ENCODE measurements at places on chromosomes 11 and 22. TPM values are rescaled to one million over a fixed set of nuclear protein-coding genes. Genes with fewer than 3 reads are reported as not detected.

DNA sequence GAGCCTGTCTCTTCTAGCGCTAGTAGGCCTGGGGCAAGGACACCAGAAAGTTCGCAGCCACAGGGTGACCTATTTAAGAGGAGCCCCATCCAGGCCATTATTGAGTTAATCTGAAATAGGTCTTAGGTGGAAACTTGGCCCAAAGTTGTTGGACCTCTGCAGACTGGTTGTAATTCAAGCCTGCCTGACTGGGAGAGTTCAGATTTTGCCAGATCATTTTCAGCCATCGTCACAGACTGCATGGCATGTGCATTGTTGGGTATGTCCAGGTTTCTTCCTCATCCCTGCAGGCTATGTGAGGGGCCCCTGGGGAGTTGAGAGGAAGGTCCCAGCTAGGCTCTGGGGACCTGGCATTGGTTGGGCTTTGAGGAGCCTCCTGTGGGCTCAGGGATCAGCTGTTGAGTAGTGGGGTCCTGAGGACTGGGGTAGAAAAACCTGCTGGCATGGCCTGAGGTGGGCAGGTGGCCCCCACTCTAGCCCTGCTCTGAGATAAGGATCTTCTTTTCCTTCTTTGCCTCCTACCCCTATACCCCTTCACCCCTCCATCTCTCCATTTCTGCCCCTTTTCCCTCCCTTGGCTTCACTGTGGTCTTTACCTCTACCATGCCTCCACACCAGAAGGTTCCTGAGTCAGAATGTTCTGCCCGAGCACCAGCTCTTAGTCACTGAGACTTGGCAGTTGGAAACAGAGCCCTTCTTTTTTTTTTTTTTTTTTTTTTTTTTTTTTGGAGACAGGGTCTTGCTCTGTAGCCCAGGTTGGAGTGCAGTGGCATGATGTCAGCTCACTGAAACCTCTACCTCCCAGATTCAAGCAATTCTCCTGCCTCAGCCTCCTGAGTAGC lies 112.7 kb downstream of the MORC2 start:
- no peak for DNase-seq

DNA sequence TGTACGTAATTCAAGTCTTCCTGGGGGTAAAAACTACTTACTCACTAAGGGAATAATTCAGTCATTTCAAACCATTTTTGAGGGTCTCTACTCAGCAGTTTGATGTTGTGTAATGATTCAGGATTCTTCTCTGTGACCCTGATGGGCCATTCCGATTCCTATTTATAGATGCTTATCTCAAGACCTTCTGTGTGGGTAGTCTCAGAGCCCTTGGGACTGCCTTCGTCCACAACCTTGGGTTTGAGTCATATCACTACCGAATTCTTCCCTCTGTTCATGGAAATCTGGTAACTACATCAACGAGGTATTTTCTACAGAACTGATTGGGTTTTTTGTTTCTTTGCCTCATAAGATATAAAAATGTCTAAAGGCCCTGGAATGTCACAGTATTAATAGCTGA lies 14.3 kb upstream of the CBX6 start:
- DNase-seq = no peak

GRCh38 chr11:94762208-94762607 lies 5.9 kb upstream of the AMOTL1 start:
- DNase-seq = no peak

MS4A1 gene
- 0.14 TPM for polyA plus RNA-seq

GRCh38 chr22:39353346-39353745 lies 3.6 kb downstream of the SYNGR1 start:
- no peak for DNase-seq

ZP1 gene
- polyA plus RNA-seq = 1.5 TPM

DNA sequence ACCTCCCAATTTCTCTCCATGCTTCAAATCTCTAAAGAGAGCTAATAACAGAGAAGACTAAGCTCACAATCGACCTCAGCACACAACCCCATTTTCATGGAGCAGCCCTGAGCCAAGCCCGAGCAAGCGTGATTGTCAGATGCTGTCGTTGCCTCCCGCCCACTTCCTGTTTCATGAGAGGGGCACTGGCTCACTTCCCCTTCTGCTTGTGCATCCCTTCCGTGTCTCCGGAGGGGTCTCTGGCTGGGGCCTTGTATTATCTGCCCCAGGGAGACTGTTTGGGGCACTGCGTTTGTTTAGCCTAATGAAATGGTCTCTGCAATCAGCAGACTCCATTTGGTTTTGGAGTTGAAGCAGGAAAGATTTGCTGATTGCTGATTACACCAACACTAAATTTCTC lies 181.3 kb upstream of the SEZ6L start:
- no peak for DNase-seq

DNA sequence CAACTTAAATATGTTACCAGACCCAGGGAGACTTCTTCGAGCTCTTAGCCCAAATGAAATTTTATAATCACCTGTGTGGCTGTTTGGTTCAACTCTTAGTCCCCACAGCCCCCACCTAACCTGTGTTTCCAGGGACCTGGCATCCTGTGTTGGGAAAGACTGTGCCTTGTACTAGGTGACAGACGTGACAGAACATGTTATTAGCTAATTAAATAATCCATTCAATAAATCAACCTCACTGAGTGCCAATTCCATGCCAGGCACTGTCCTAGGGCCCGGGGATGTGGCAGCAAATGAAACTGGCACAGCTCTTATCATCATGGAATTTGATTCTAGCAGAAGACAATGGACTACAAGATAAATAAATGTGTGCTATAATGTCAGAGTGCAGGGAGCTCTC lies 431.9 kb downstream of the MIAT start:
- no peak for DNase-seq

RFPL1 gene
- polyA plus RNA-seq = not detected

DNA sequence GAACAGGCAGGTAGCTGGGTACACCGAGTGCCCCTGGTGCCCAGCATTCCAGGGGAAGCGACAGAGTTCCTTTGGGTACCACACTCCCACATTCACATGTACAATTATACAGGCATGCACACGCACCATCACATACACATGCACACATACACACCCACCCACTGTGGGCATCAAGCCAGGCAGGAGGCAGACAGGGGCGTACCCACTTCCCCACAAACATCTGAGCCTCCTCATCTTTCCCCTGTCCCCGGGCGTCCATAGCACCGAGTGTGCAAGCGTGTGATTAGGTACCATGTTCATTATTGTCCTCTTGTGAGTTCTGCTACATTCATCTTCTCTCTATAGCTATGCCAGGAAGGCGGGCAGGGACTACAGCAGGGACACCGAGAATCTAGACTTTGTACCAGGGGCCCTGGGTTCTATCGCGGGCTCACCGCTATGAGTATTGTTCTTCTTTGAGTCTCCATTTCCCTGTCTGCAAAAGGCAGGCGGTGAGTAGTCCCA lies 2.1 kb upstream of the CARD10 start:
- no peak for DNase-seq

GRCh38 chr22:39013942-39014722 lies at the start of gene APOBEC3C:
Gene APOBEC3C (plus strand): TSS chr22:39014257. CDS start chr22:39014363, 106 bp downstream.
- no peak for DNase-seq

DNA sequence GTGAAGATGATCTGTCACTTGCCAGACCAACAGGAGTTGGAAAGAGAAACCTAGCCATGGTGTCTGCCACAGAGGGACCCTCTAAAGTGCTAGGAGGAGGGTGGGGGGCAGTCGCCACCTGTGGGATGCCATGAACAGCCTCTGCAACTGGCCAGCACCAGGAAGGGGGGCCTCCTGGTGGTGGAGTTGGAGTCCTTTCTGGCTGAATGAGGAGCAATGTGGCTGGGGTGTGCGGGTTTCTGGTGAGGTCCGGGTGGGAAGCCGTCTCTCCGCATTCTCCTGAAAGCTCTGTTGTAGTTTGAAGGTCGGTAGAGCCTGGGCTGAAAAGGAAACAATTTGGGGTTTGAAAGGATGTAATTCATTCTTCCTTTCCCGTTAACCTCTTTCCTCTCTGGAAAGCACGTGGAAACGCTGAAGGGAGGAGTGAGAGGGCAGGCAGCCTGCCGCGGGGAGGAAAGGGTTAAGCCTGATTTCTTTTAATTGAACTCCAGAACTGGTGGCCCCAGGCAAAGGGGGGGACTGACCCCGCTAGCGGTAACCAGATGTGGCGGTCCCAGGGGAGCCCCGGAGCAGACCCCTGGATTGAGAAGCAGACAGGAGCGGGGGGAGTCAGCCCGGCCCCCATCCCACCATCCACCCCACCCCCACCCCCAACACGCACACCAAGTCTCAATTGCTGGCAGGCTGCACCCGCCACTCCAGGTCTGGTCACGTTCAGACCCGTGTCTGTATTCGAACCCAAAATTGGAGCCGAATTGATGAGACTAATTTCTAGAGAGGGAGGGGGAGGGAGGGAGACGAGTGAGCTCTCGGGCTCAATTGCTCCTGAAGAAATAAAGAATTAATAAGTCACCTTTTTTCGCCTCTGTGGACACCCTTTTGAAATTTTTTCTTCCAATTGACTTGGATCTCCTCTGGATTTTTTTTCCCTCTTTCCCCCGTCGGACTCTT lies 1.8 kb upstream of the FLI1 start:
- no peak for DNase-seq

DNA sequence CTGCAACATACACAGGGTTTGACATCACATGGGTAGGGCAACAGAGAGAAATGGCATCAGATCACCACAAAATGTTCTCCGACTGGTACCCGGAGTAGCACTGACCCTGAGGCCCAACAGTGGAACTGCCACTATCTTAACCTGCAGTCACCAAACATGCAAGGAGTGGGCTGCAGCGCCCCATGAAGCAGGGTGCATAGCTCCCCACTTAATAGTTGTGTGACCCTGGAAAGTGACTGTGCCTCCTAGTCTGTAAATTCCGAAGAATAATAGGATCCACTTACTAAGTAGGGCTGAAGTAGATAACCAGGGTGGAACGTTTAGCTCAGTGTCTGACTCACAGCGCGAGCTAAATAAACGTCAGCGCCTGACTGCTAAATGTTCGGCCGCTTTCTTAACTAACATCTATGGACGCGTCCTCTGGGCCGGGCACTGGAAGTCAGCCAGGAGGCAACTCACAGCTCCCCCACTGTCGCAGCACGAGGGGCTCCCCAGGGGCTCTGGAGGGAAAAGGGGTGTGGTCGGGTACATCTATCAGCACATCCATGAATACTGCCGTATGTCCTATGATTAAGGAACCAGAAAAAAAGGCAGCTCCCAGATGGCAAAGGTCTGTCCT lies 777 bp downstream of the LTO1 start:
- DNase-seq = no peak

- DNase-seq = no peak
These were observed 94.8 kb upstream of the SORL1-AS1 start for GRCh38 chr11:121547574-121547973.

GRCh38 chr11:132493801-132494200 lies 1038.5 kb downstream of the OPCML start:
- DNase-seq = no peak

DNA sequence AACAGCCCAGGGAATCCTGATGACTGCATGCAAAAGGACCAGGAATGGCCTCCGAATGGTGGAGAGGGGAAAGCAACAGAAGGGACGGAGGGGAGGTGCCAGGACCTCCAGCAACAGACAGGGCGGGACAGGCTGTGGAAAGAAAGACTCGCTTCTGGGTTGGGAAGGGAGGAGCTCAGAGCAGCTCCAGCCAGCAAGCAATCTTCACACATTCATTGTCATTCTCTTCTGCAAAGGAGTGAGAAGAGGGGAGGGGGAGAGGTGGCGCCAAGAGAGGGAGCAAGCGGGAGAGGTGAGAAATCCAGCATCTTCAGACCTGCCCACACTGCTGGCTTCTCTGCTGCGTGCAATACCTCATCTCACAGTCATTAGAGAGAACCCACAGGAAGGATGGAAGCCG lies 509.0 kb downstream of the BUD13 start:
- no peak for DNase-seq

- DNase-seq = peak; percentile 49
These were observed 129.5 kb downstream of the MICAL2 start for GRCh38 chr11:12239804-12240371.

DNA sequence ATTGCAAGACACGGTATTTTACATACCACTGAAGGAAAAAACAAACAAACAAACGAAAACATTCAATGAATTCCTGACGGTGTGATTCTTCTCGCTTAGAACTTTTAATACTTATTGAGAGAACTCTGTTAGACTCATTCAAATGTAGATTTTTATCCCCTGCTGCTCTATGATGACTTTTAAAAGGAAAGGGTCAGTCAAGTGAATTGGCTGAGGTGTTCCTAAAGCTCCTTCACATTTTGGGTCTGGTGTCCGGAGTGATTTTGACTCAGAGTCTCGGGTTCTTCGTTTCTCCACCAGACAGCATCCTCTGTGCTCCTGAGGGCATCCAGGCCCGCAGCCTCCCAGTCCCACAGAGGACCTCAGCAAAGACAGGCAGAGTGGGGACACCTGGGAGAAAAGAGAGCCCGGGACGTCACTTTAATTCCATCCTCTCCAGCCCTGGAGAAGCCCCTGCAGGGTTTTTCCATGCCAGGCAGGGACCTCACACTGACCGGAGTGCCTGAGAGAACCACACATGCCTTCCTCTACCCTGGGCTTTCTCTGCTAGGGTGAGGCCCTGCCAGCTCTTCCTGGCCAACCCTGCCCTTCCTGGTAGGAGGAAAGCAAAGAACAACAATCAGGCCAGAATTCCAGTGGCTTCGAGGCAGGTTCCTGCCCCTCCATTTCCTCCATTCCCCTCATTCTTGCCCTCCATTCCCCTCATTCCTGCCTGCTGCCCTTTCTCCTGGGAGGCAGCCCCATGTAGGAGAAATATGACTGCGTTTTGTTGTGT lies 1.4 kb upstream of the CSF2RB start:
- no peak for DNase-seq

PGA5 gene
- 0.27 TPM for polyA plus RNA-seq

DNA sequence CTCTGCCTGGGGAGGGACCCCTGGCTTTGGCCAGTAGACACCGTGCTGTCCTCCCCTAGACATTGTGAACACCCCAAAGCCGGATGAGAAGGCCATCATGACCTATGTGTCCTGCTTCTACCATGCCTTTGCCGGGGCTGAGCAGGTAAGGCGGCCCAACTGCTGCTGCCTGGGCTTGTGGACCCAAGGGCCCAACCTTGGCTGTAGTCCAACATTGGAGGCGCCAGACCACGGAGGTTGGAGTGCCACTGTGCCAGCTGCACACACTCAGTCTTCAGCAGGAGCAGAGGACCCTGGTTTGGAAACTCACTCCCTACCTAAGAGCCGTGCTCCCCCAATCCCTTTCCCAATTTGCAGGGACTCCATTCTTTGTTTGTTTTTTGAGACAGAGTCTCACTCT lies 9.4 kb downstream of the ACTN3 start:
- DNase-seq = peak; percentile 50

DNA sequence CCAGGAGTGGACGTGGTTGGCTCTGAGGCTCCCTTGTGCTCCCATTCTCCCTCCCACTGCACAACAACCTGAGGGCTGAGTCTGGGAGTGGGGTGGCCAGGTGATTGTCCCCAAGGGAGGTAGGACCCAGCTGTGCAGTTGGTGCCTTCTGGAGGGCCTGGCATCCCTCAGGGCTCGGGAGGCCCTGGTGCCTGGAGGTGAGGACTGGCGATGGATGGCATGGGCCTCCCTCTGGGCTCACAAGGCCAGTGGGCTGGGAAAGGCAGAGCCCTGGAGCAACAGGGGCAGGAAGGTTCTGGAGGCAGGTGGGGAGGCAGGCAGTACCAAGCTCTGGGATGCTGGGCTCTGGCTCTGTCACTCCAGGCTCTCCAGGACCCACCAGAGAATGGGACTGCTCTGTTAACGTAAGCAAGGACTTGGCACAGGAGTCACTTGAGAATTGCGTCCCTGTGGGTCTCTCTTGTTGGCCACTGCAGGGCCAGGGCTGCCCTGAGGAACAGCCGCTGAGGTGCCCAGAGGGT lies 114.2 kb downstream of the KCNQ1OT1 start:
- peak; percentile 42 for DNase-seq

GRCh38 chr11:121589946-121590537 lies 137.3 kb upstream of the SORL1-AS1 start:
- DNase-seq = no peak
